PC-9 (cell line): ENCODE measurements at places on chromosomes 7 and 10. TPM values are rescaled to one million over a fixed set of nuclear protein-coding genes. Genes with fewer than 3 reads are reported as not detected.

PTPRN2 gene
- total RNA-seq, result not detected in 2 replicates

DNA sequence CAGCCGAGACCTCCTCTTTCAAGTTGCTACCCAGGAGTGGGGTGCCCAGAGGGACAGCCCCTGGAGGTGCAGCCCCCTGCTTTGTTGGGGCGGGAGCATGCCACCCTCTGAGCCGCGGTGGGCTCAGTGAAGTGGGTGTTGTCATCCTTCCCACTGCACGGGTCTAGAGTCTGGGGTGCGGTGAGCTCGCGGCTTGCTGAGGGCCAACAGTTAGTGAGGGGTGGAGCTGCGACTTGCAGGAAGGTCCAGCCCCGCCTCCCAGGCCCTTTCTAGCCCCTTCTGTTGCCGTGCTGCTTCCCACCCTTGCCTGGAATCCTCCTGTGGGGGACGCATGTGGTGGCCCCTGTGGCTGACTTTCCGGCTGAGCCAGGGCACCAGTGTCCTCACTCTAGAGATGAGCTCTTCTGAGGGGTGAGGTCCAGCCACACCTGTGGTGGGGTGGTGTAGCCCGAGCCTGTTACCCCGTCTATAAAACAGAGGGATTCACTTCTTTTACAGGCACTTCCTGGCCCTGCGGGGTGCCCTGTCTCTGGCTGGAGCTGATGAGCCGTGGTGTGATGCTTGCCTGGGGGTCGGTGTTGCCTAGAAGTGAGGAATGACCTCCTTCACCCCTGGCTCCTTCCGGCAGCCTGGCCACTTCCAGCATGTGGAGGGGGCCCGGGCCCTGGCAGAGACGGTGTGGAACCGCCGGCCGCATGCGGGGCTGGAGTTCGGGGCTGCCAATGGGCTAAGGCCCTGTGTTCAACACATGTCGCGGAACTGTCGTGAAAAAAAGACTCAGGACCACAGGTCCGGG is 127.9 kb downstream of the FAM53B start:
- DNase-seq, result no peak

DNA sequence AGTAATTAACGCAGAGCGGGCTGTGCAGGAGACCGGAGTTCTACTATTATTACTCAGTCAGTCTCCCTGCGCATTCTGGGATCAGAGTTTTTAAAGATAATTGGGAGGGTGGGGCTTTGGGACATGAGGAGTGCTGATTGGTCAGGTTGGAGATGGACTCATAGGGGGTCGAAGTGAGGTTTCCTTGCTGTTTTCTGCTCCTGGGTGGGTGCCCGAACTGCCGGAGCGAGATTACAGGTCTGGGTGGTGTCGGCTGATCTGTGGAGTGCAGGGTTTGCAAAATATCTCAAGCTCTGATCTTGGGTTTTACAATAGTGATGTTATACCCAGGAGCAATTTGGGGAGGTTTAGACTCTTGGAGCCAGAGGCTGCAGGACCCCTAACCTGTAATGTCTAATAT is 3.9 kb upstream of the LRRC27 start:
- no peak for DNase-seq

SUN3 gene
- total RNA-seq, result 0.24 TPM in 1 of 2 replicates, not detected in the other

DNA sequence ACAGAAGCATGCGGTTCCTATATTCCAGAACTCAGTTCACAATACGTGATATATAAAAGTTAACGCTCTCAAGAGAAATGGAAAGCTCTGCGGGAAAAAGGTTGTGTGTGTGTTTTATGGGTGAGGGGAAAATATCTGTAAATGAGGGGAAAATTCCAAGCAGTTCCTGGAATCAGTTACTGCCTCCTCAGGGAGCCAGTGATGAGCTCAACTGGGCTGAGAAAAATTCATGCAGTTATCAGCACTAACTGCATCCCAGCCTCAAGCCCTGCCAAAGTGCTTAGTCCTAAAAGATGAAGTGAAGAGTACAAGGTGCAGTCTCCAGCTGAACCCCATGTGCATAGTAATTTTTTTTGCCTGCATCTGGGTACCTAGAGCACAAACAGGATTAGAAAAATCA is 191.9 kb downstream of the CDK14 start:
- no peak for DNase-seq
